OCI-LY7 (cell line): ENCODE measurements at places on chromosomes 1 and 21.
A peak's percentile ranks its signal among the peaks of the same experiment; 100 is the strongest.

DNA sequence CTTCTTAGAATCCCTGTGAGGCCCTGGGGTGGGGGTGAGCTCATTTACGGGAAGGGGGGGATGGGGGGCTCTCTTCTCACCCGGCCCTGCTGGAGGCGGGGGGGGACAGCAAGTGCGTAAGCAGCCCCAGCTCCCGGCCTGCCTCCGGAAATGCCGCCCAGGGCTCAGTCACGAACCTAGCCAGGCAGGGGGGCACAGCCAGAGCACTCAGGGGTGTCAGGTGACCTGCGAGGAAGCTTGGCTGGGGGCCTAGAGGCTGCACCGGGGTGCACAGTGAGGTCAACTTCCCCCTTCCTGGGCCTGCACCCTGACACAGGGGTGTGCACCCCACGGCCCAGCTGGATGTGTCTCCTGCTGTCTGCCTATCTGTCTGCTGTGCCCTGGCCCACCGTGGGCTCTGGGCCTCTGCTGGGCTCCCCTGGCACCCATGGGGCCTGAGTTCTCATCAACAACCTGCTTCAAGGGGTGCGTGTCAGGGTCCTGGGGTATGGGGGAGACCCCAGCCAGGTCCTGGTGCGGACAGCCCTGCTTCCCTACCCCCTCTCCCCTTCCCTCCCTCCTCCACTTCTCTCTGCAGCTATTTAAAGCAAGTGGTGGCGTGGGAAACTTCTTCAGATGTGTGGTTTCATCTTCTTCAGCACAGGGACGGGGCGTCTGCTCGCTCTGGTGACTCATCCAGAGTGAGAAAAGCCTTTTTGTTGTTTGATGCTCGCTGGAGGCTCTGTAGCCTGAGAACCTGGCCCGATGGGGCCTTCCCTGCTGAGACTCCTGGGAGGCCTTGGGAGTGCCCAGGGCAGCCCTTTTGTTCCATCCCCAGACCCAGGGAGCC, 92.5 kb upstream of the RUNX3 start:
- DNase-seq, result peak; percentile 86

- no peak for DNase-seq
Observed at GRCh38 chr1:33850481-33850880, 13.4 kb upstream of the HMGB4 start.

GRCh38 chr1:167628741-167629515, 1.1 kb upstream of the RCSD1 start:
- DNase-seq, result peak; percentile 46

DNA sequence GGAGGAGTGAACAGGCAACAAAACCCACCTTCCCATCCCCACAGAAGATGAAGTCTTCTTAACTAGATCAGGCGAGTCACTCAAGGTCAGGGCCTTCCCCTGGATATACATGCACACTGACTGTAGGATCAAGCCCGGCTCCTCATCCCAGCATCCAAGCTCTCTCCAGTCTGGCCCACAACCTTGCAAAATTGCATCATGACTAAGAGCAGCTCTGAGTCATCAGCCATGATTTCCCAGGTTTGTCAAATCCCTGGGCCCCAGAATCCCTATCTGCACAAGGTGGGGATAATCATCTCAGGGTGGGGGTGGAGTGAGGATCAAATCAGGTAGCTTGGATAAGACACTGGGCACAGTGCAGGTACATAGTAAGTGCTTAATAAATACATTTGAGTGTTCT, 199.3 kb upstream of the GRIK3 start:
- DNase-seq, result no peak

- DNase-seq, result no peak
Observed at GRCh38 chr1:207920444-207921021, 9.6 kb upstream of the CD34 start.

DNA sequence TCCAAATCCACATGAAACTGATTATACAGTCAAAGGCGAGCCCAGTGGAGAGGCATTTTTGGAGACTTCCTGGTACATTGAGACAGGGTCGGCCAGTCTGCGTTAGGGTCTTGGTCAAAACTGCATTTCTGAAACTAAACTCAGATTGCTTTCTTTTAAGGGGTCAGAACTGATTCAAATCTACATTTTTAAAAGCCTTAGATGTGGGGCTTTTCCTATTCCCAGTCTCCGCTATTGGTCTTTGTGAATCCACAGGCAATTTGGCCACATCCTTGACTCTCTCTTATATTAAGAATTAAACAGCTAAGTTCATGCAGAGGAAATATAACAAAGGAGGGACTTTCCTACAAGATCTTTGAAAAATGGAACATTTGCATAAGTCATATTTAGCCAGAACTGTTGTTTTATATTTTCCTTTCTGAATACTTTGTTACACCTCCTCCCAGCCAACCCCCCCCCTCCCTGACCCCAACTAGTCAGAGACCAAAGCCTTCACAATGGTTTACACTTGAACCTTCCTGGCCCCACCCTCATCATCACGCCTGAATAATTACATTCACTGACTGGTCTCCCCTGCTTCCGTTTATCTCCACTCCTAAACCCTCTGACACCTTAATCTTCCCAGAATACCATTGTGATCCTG, 30.9 kb downstream of the SELL start:
- peak; percentile 67 for DNase-seq

- peak; percentile 68 for DNase-seq
Observed at GRCh38 chr1:44807364-44808062, 362 bp upstream of the DYNLT4 start.
